AML-193 (cell line): ENCODE measurements at places on chromosomes 6 and 20.

- no peak for DNase-seq
Observed at GRCh38 chr6:97885325-97885724, 602.3 kb upstream of the MMS22L start.

DNA sequence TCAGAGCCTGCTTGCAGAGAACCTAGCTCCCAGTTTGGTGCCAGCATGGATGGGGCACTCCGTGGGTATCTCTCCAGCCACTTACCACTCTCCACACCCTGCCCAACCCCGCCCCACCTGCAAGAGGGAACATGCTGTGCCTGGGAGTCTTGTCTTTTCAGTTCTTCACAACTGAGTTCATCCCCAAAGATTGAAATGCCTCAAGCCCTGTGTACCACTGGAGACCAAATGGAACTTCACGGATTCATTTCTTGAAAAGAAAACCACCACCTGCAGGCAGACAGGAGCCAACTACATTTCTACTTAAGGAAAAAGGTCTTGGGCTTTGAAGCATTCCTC is 50.1 kb downstream of the TRERF1 start:
- no peak for DNase-seq

- DNase-seq: no peak
Observed at GRCh38 chr6:144346719-144347447, 61.7 kb downstream of the UTRN start.

GRCh38 chr20:43665466-43666176 is 1.3 kb upstream of the MYBL2 start:
- no peak for DNase-seq

DNA sequence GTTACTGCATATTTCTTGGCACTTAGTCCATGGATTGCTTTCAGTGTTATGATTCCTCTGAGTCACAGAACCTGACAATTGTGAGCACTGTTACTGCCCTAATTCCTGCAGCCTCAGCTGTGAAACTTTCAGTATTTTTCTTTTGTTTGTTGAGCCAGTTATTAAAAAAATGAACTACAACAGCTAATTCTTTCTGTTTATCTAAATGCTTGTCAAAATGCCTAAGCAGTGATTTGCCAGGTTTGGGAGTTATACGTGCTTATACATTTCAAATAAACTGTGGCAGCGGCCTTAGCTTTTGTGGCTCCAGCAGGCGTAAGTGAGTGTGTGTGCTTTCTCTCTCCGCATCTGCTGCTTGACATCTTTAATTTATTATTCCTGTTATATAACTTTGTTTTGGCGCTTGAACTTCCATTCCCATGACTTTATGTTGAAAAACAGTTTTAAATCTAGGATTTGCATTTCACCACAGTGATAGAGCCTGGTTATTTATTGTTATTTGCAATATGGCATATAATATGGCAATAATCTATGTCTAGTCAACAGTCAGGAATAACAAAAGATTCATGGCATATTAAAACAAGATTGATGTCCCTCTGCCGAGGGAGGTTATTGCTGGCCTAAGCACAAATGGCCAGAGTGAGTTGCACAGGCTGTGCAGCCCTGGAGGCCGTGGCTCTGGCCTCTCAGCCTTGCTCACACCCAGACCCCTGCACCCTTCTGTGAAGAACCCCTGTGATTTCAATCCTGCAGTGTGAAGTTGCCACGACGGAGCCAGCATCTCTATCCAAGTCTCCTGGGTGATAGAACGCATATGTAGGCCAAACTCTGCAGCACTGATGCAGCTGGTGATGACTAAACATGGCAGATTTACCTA is 303.4 kb downstream of the THBS2 start:
- no peak for DNase-seq

GRCh38 chr6:100617633-100618350 is 153.1 kb upstream of the SIM1 start:
- peak; percentile 39 for DNase-seq

DNA sequence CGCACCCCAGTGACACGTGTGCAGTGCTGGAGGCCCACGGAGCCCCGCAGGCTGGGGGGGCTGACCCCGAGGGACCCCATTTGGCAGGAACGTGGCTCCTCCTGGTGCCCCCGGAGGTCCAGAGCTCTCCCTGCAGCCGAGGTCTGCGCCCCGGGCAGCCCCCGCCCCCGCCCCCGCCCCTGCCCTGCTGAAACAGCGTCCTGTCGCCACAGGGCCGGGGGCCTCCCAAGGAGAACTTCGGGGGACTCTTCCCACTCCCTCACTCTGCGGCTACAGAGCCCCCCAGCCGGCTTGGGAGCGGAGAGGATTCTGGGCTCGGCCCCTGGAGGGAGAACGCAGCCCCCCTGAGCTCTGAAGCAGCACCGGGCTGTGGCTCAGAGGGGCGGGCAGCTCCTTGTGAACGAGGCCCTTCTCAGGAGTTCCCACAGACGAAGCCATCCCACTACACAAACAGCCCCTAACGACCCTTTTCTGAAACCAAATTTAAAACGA is 115.2 kb downstream of the DLL1 start:
- DNase-seq: no peak

DNA sequence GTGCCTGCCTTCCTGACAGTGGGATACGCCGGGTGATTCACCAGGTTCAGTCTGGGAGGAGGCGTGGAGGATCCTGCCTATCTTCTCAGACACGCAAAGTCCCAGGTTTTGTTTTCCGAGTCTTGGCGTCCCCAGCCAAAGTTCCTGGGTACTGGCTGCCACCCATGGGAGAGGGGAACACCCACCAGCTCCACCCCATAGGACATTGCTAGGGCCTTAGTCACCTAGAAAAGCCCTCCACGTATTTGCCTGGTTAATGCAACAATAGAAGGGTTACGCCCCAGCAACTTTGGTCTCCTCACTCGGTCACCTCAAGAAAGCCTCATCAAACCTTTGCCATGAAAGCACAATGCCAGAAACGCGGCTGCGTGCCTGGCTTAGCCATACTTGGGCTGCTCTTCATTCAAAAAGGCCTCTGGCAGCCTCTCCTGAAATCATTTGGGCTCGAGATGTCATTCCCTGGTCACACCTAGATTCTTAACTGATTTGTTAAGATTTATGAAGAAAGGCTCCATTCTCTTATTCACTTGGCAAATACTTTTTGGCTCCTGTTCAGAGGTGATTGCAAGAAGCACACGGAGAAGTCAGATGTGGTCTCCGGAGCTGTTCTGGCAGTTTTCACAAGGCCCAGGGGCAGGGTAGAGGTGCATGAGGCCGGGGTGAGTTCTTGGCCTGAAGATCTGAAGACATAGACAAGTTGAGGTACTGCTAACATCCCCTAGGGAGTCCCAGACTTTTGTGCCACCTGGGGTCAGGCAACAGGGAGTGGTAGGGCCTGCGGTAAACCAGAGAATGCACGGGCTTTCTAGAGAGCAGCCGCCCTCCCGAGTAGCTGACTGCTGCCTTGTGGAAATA is 35.5 kb upstream of the ZNF133 start:
- DNase-seq: no peak

GRCh38 chr6:159979136-159979874 is 10.4 kb downstream of the IGF2R start:
- peak; percentile 69 for DNase-seq

GRCh38 chr6:42441697-42442081 is 10.0 kb downstream of the TRERF1 start:
- no peak for DNase-seq

DNA sequence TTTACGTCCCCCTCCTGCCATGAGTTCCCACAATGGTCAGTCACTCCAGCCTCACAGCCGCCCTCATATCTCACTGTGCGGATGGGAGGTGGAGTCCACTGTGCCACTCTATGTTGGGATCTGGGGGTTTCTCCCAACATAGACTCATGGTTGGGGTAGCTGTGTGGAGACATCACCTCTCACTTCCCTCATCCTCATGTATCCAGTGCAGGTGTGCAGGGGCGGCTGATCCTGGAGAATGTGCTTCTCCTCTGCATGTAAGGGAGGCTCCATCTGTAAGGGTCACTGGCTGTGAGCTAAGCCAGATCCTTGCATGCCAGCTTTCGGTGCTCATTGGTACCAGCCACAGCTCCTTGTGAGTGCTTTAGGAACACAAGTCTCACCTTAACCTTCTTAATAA is 400.8 kb downstream of the CDH26 start:
- no peak for DNase-seq

DNA sequence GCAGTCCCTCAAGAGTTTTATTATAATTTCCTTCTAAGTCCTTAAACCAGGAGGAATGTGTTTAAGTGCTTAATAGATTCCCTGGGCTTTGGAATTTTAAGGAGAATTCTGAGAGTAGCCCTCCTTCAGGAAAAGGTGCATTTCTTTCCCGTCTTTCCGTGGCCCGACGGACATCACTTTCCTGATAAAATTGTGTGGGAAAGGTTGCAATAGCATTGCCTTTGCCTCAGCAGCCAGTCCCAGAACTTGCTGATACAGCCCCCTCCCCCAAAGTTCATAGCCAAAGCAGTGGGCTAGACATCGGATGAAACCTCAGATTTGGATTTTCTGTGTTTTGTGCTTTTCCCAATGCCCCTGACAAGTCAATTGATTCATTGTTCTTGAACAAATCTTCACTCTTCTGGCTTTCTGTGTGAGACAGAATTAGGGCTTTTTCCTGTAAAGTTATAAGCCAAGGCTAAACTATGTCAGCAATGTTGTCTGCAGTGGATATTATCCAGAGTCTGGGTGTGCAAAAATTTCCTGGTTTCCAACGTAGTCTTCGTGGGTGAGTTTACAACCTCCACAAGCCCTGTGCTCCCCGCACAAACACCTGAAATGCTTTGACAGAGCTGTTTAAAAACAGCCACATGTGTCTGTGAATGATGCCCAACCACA is 1.1 kb upstream of the SMOC2 start:
- no peak for DNase-seq

GRCh38 chr6:77341058-77341986 is 122.0 kb downstream of the HTR1B start:
- DNase-seq: no peak

- DNase-seq: no peak
Observed at GRCh38 chr20:37310951-37311350, 21.5 kb downstream of the MANBAL start.

DNA sequence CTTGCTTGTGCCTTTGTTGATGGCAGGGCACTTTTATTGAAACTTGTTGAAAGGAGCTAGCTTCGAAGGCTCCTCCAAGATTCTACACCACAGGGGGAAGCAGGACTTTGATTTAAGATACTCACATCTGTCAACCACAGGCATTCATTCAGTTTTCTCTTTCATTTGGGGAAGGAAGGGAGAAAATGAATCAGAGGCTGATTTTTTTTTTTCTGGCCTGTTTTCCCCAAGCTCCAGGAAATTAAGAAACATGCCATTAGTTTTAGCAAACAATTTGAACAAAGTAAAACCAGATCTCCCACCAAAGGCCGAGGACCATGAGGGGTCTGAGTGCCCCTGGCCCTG is 8.7 kb upstream of the APCDD1L start:
- DNase-seq: no peak

GRCh38 chr6:31547727-31548543 is 527 bp downstream of the NFKBIL1 start:
- DNase-seq: no peak

GRCh38 chr6:167721291-167721690 is 105.4 kb upstream of the AFDN start:
- DNase-seq: no peak

DNA sequence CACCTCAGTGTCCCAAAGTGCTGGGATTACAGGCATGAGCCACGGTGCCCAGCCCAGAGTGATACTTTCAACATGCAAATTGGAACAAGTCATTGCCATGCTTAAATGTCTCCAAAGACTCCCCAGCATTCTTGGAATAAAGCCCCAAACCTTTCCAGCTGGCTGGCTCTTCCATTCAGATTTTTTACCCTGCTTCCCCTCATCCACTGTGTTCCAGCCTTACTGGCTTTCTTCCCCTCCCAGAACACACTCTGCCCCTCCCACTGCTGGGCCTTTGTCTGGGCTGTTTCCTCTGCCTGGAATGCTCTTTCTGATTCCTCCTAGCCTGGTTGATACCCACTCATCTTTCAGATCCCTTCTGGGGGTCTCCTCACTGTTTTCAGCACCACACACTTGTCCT is 40.1 kb upstream of the NNAT start:
- no peak for DNase-seq

GRCh38 chr6:1390133-1390945 is 963 bp downstream of the FOXF2 start:
- no peak for DNase-seq

- no peak for DNase-seq
Observed at GRCh38 chr20:48051794-48052474, 266.7 kb upstream of the SULF2 start.

DNA sequence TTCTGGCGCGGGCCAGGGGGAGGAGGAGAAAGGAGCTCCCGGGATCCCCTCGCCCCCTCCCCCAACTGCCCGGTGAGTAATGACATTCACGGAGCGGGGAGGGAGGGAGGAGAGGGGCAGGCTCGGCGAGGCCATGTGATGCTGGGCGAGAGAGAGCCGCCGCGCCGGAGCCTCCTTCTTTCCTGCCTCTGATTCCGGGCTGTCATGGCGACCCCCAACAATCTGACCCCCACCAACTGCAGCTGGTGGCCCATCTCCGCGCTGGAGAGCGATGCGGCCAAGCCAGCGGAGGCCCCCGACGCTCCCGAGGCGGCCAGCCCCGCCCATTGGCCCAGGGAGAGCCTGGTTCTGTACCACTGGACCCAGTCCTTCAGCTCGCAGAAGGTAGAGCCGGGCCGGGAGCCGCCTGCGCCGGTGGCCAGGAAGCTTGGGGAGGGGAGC is at the start of gene GDAP1L1:
Gene GDAP1L1, plus strand, starts transcription at position 178 of the 441 bp plus-strand sequence. Its CDS starts 27 bp downstream, at position 205.
- DNase-seq: no peak

DNA sequence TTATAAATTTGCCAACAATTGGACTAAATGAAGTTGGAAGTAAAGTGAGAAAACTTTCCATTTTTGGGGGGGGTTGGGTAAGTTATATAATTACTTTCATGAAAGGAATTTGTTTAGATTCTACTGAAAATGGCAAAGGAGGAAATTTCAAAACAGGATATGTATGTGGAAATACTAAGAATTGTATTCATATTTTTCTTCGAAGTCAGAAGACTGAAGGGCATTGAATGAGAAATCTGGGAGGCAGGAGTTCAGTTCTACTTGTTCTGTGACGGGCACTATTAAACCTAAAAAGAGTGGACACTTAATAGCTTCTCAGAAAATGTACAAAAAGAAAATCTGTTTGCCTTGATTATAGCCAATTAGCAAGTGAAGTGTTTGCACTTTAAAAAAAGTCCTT is 114.7 kb downstream of the PRIM2 start:
- DNase-seq: peak; percentile 16

DNA sequence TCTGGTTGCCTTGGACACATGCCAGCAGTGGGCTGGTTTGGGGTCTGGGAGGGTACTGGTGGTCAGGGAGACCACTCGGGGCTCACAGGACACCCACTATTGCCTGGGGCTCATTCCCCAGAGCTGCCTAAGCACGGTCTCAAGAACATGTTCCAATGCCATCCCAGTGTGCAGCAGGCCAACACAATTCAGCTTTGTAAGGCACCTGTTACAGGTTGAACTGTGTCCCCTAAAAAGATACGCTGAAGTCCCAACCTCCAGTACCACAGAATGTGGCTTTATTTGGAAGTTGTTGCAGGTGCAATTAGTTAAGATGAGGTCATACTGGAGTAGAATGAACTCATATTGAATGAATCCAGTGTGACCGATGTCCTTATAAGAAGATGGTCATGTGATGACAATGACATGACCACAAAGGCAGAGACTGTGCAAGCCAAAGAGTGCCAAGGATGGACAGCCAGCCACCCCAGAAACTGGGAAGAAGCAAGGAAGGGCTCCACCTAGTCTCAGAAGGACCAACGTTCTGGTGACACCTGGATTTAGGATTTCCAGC is 13.5 kb upstream of the MAS1 start:
- no peak for DNase-seq
